ENCODE measurements at places on chromosomes 1 and 21.

DNA sequence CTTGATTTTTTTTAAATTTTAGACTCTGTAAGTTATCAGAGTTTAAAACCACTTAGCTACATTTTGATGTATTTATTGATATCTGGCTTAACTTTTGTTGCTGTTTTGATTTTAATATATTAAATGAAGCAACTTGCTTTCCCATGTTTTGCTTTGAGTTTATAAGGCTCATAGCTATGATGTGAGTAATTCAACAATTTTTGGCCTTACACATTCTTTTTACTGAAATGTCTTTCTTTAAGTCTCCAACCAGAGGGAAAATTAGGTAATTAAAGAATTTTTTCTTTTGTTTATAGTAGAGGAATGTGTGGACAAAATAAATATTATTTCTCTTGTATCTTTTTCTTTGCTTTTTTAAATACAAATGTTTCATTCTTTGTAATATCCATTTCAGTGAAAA, 258.3 kb upstream of the ADAMTS5 start:
- DNase-seq: peak; percentile 25

DNA sequence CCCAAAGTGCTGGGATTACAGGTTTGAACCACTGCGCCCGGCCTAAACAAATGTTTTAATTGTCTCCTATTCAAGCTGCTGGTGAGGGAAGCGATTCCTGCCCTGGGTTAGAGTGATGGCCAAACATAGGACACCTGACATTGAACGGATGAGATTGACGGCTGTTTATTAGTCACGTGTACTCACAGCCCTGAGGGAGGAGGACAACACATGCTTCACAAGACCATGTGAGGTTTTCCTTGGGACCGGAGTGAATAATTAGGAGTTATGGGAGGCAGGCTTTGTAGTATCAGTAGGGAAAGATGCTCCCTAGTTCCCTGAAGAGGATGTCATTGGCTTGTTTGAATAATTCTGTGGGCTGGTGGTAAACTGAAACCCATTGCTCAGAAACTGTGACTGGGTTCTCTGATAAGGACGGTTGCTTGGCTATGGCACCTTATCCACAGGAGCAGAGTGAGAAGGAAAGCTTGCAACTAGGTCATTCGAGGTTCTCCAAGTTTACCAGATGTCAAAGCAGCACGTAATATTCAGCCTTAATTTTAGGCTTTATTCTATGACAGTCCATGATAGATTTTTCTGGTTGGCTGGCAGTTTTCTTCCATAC, 245.8 kb downstream of the PLA2G4A start:
- no peak for DNase-seq

GRCh38 chr1:237316352-237316751, 274.4 kb downstream of the RYR2 start:
- DNase-seq: no peak

GRCh38 chr1:152036267-152037216, at the start of gene S100A11:
Gene S100A11, minus strand, starts transcription at chr1:152037004. Its CDS starts 89 bp downstream, at chr1:152036915.
- DNase-seq: peak; percentile 82

DNA sequence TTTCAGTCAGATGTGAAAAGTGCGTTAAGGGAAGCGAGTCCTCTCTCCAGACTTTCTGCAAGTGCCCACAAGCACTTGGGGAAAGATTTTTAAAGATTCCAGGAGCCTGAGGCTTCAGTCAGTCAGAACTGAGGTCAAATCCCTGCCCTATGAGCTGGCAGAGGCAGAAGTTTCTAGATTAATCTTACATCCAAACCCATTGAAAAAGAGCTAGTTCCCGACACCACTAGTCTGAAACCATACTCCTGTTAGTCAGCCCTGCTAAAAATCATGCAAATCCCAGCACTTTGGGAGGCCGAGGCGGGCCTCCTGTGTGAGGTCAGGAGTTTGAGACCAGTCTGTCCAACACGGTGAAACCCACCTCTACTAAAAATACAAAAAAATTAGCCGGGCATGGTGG, 21.0 kb downstream of the RSPH1 start:
- no peak for DNase-seq

GRCh38 chr1:18211764-18212163, 104.2 kb downstream of the IGSF21 start:
- no peak for DNase-seq

DNA sequence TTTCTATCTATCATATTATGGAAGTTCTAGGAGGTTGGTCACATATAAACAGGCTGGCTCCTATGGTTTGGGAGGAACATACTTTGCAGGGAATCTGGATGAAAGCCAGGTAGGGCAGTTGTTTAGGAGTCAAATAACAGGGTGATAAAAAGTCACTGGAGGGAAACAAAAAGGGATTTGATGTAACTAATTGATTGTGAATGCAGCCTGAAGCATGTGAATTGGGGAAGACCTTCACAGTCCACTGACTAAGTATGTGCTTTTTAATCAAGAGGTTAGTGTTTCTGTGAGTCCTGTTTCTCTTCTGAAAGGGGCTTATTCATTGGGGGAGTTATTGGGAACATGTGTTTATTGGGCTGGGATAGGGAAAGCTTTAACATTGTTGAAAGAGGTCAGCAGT, 41.3 kb downstream of the HMCN1 start:
- DNase-seq: peak; percentile 10

- no peak for DNase-seq
Measured at GRCh38 chr1:2894381-2895041, 93.0 kb upstream of the TTC34 start.

DNA sequence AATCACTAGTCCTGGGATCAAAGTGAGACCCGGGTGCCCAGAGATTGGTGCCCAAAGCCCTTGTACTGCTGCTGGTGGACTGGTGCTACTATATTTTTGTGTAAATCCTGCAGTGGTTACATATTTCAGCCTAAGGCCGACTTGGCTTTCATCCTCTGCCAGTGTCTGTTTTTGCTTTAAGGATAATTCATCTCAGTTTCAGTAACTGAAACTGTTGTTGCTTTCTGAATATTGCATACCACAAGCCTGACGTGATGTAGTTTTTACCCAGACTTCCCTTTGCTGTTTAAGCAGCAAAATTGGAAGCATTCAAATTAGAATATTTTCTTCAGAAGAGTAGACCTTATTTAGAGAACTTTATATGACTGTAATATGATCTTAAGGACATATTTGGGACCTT, 341.8 kb downstream of the RYR2 start:
- DNase-seq: peak; percentile 22

DNA sequence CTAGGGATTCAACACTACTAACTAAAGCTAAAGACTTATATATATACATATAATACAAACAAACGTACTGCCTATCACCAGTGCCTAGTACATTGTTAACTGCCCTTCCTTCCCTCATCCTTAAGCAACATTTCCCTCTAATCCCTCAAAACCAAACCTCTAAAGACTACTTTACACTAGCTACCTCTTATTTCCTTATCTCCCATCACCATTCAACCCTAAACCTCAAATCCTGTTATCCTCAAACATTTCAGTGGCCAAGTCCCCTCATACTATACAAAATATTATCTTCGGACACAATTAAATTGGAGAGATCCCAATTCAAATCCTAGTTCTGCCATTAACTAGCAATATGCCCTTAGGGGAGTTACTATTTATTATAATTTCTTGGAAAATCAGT, 3.7 kb downstream of the SCAF4 start:
- no peak for DNase-seq

DNA sequence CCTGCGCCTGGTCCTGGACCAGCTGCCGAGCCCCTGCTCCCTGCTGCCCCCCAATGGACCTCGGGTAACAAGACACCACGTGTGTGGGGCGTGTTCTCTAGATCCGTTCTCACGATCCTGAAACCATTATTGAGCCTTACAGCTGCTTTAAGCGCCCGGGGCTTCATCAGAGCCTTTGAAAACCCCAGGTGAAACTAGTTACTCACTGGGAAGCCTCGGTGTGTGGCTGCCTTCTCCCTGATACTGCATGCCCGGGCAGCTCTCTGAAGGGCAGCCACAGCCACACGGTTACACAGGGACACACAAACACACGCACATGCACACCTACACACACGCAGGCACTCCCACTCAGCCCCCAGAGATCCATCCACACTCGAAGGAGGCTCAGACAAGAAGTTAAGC, 5.3 kb downstream of the HES2 start:
- DNase-seq: peak; percentile 46

DNA sequence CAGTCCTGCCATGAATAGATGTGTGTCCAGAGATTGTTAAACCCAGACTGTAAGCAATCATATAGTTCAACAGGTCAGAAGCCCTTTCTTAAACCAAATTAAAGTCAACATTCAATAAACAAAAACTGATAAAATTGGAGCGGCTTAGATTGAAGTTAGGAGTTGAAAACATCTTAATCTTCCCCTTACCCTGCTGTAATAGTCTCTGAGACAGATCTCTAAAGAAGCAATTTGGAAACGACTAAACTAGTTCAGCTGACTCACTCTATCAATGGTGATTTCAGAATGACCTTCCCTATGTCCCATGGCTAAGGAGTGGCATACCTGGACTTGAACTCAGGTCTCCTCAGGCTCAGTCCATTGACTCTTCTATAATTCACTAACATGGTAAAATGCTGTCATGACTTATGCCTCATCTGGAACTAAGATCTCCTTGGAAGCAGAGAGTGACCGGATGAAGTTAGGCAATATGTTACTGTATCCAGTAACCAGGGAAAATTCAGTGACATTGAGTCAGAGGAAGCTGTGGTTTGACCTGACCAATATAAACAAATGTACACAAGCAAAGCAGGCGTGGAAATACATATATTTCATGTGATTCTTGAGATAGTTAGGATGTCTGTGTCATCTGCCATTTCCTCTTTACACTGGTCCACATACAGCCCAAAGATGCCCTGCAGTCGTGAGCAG, 30.1 kb downstream of the SGIP1 start:
- peak; percentile 100 for DNase-seq

DNA sequence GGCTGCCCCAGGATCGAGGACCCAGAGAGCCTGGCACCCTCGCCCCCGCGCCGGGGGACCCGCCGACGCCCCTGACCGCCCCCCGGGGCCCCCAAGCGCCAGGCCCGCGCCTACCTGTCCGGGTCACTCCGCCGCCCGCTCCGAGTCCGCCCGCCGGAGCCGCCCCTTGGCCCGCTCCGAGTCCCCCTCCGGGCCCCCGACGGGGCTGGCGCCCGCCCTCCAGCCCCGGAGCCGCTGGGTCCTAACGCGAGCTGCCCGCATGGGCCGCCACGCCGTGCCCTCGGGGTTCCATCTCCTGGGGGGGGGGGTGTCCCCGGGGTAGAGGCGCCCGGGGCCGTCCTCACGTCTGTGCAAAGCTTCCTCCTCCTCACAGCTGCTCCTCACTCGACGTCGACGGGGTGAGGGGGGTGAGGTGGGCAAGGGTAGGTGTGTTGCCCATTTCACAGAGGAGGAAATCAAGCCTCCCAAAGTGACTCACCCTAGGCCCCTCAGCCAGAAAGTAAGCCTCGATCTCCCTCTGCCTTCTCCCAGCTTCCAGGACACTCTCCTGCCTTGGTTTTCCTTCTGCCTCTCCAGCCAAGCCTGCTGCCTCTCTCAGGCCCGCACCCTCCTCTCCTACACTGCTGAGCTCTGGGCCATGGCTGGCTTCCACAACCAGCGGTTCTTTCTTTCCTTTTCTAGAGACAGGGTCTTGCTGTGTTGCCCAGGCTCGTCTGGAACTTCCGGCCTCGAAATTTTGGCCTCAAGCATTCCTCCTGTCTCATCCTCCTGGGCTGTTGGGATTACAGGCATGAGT, at the start of gene MFAP2:
MFAP2 (minus strand) TSS at position 148 of the 796 bp plus-strand sequence. CDS start 2,347 bp downstream, outside the sequence.
- peak; percentile 38 for DNase-seq

- no peak for DNase-seq
Measured at GRCh38 chr1:180888870-180889269, 23.8 kb upstream of the KIAA1614 start.

- DNase-seq: no peak
Measured at GRCh38 chr1:34695580-34695979, 59.3 kb upstream of the GJB5 start.

GRCh38 chr1:161966067-161966466, 57.6 kb downstream of the OLFML2B start:
- DNase-seq: no peak

- DNase-seq: no peak
Measured at GRCh38 chr1:40151457-40152079, 9.6 kb upstream of the RLF start.

GRCh38 chr1:21852282-21853130, 40.4 kb downstream of the LDLRAD2 start:
- no peak for DNase-seq

GRCh38 chr1:33863779-33864178, at the start of gene HMGB4:
Gene HMGB4, plus strand, starts transcription at chr1:33864079. Its CDS starts 113 bp downstream, at chr1:33864192.
- DNase-seq: no peak

DNA sequence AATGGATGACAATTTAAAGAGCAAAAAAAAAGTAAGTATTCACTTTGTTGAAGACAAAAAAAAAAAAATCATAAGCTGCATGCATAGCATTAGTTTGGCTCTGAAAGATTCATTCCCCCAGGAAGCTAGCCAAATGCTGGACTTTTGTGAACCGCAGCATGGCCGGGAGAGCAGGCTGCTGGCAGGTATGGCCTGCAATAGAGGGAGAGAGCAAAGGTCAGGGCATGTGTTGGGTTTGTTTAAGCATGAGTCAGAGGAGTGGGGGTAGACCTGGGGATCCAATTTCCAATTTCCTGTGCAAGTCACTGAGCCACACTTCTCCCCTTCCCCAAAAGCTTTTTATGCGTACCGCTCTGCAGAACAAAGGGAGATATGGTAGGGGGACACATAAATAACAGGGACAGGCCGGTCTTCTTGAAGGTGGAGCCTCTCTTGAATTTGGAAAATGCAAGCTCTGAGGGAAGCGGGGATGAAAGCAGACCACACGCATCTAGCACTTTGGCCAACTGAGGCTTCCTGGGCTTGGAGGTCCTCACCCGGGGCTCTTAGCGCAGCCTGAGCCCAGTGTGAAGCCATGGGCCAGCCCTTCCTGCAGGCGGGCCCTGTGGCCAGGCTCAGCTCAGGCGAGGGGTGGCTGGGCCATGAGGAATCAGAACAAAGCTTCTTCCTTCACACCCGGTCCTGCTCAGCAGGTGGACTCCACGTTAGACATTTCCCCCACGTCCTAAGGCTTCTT, 171.1 kb downstream of the TOMM20 start:
- DNase-seq: peak; percentile 96

DNA sequence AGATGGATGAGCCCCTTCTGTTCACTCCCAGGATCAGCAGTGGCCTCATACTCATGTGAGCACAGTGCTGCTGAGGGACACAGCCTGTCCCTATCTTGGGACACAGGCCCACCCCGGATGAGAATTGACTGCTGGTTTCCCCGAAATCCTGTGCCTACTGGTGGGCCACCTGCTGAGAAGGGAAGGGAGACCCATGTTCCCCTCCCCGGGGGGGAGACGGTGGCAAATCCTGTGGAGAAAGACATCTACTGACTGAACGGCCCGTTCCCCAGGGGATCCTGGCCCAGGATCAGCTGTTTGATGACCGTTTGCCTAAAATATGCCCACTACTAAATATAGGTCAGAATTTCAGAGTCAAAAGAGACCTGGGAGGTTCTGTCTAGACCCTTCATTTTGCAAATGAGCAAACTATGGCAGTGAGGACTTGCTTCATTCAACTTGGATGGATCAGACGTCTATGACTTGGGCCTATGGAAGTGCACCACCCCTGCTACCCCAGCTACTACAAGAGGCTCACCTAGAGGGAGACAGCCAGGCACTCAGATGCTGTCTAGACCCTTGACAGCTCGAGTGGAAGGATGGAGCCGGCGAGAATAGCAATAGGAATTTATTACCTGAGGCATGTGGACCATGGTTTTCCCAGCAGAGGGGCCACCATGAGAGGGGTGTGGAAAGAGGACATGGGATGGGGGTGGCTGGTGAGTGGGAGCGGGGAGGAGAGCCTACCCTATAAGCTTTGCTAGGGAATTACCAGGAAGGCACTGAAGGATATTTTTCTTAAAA, 15.6 kb upstream of the THEMIS2 start:
- no peak for DNase-seq

GRCh38 chr1:31029026-31029425, 36.5 kb downstream of the PUM1 start:
- peak; percentile 50 for DNase-seq

Data from fibroblast of mammary gland (primary cell).